Glomerular endothelial cell (primary cell): ENCODE measurements at places on chromosomes 1 and 21. TPM values are rescaled to one million over a fixed set of nuclear protein-coding genes. Genes with fewer than 3 reads are reported as not detected.

Gene LCE1E
- not detected in 2 replicates for total RNA-seq

Gene PPP1R12B
- 3.8 and 8.1 TPM in 2 replicates for total RNA-seq

Gene CACYBP
- total RNA-seq = 76.7 and 82.1 TPM in 2 replicates

Gene KRTAP10-2
- not detected in 2 replicates for total RNA-seq

Gene TYW3
- total RNA-seq = 8.0 and 8.4 TPM in 2 replicates

Gene CRYAA
- total RNA-seq = not detected in 2 replicates

Gene TMEM81
- 0.39 and 2.3 TPM in 2 replicates for total RNA-seq

Gene AMPD1
- not detected in 2 replicates for total RNA-seq

- no peak for DNase-seq
Measured at GRCh38 chr1:16420424-16421118, 16.7 kb downstream of the SPATA21 start.

DNA sequence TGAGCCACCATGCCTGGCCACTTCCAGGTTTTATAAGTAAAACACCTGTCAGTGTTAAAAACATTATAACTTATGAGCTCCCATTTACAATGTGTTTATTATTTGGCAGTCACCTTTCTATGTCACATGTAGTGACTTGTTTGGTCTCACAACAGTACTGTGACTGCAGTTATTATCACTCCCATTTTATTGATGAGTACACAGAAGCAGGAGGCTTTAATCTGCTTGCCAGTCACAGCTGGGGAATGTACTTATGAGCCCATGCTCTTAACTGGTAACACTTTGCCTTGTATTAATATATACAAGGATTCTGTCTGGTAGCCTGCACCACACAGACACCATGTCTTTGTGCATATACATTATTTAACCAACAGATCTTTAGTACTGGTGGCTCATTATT, 31.1 kb upstream of the BACH1 start:
- no peak for DNase-seq

GRCh38 chr1:91026320-91026719, 4.5 kb upstream of the ZNF644 start:
- no peak for DNase-seq

- no peak for DNase-seq
Measured at GRCh38 chr1:109786112-109786480, 22.4 kb upstream of the EPS8L3 start.

- no peak for DNase-seq
Measured at GRCh38 chr21:42218836-42219605, at the start of gene ABCG1. TSS of gene ABCG1 (plus strand) at chr21:42219140. CDS start at chr21:42219263, 123 bp downstream.

- DNase-seq = no peak
Measured at GRCh38 chr1:4581807-4582206, 72.6 kb upstream of the AJAP1 start.

GRCh38 chr1:47179988-47180563, 9.8 kb downstream of the PDZK1IP1 start:
- DNase-seq = no peak

DNA sequence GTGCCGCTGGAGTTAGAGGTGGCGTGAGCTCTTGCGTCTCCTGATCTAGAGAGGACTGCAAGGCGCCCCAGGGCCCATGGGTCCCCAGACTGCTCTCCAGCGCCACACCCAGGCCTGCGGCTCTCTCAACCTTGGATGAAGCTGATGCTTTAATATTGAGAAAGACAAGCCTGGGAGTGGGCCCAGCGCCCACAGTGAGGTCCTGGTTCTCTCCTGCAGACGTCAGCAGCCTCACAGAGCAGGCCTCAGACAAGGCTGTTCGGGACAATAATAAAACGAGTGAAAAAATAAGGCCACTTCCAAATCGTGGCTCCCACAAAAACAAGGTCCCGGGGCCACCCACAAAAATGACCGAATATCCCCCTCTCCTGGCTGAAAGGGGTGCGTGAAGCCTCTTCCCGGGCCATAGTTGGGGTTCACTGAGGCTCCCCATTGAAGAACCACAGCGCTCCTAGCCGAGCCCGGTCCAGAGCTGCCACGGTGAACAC, 6.0 kb upstream of the DNMT3L start:
- no peak for DNase-seq

DNA sequence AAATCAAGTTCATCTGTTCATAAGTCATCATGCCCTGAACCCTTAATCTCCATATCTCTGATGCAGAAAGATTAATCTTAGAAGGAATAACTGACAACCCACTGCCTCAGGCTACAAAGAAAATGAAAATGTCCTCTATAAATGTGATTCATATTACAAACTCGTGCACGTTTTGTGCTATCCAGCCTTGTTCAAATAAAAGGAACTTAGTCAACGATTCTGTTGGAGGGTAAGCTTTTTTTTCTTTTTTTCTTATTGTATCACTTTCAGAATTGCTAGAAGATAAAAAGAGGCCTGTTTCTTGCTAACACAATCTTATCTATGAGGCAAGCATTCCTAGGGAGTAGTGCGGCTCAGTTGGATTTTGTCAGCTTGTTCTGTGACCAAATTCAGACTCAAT, 228.4 kb downstream of the TM2D1 start:
- no peak for DNase-seq

- DNase-seq = no peak
Measured at GRCh38 chr1:51473331-51474115, 45.5 kb downstream of the EPS15 start.

DNA sequence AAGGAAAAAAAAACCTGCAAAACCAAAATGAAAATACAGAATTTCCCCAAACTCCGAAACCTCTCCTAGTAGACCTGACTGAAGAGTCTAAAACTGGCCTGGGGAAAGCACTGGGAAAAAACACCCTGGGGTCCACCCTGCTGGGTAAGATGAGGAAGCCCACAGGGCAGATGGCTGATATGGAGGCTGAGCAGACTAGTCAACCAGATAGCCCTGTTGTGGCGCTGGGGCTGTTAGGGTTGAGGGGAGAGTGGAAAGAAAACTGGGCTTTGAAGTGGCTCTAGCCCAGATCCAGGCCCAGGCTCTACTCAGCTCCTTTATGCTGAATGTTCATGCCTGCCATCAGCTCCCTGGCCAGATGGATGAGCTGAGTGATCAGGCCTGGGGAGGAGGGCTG, 6.8 kb upstream of the SLAMF1 start:
- no peak for DNase-seq

DNA sequence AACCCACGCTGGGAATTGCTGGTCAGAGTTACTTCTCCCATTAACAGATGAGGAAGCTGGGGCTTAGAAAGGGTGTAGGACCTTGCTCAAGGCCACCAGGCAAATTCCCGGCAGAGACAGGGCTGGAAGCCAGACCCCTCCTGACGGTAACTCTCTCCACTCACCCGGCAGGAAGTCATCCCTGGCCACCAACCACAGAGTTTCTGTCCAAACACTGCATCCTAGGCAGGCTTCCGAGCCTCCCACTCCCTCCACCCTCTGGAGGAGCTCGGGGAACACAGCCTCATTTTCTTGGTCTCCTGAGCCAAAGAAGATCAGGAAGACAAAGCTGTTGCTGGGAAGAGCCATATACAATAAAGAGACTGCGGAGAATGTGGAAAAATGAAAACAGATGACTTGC, 25.0 kb upstream of the ZNF436 start:
- no peak for DNase-seq

DNA sequence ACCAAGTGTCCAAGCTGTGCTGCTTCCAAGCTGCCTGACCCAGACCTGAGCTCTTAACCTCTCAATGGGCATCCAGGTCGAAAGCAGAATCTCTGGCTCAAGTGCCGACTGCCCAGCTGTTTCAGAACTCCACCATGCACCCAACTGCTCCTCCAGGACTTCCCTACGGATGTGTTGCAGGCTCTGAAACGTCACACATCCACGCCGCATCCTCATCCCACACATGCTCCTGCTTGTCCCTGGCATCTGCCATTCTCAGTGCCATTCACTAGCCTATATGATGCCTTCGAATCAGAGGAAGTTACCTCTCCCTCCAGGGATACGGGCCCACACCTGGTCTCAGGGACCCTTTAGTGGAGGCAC, 11.2 kb downstream of the PDZK1IP1 start:
- DNase-seq = no peak

- no peak for DNase-seq
Measured at GRCh38 chr1:157575744-157576143, 22.1 kb downstream of the FCRL4 start.

- no peak for DNase-seq
Measured at GRCh38 chr1:10909697-10910680, 102.5 kb upstream of the TARDBP start.

DNA sequence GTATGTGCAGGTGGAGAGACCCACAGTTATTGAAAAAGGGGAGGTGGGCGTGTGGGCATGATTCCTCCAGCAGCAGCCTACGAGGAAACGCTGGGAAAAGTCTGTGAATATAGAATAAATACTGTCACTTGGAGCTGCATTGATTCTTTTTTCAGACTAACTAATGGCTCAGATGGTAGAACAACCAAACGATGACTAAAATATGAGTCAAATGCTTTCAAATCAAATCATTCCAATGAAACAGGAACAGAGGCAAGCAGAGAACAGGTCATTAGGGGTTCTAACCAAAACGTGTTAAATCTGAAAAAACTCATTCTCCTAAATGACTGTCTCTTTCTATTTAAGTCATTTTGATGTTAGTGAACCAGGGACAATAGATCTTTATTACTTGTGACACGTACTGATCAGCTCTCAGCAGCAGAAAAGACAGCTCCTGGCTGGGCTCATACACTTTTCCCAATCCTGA, 35.1 kb upstream of the SEC16B start:
- no peak for DNase-seq

DNA sequence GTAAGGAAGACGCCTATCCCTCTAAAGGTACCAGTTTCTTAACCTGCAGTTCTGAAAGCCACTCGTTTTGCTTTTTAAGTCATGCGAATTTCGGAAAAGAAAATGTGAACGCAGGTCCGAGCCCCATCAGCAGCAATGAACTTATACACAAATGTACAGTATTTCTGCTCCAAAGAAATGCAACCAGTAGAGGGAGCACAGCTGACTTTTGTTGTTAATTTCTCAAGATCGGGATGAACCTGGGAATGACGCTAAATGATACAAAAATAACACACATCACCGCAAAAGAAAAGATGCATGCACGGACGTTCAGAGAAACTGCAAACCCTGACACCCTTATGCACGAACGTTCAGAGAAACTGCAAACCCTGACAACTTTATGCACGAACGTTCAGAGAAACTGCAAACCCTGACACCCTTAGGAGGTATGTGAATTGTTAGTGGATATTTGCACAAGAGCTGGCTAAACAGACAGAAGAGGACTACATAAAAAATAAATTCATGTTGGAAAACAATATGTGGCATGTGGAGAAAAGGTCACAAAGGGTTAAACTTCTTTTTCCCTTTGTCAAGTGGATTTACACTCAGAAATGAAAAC, 3.5 kb upstream of the TIAM1 start:
- DNase-seq = no peak

DNA sequence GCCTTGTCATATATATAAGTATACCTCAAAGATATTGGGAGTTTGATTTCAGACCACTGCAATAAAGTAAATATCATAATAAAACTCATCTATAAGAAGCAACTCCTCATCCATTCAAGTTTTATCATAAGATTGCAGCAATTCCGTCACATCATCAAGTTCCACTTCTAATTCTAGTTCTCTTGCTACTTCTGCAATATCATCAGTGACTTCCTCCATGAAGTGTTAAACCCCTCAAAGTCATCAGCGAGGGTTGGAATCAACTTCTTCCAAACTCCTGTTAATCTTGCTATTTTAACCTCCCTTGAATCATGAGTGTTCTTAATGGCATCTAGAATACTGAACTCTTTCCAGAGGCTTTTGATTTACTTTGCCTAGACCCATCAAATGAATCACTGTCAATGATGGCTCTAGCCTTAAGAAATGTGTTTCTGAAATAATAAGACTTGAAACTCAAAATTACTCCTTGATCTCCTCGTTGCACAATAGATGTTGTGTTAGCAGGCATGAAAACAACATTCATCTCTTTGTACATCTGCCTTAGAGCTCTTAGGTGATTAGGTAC, 88.3 kb downstream of the RPE65 start:
- DNase-seq = no peak

- no peak for DNase-seq
Measured at GRCh38 chr1:2525572-2525919, 850 bp downstream of the PANK4 start.

- no peak for DNase-seq
Measured at GRCh38 chr1:207164086-207164485, 60.1 kb downstream of the C4BPA start.
